ENCODE measurements at places on chromosomes 7 and 10.

DNA sequence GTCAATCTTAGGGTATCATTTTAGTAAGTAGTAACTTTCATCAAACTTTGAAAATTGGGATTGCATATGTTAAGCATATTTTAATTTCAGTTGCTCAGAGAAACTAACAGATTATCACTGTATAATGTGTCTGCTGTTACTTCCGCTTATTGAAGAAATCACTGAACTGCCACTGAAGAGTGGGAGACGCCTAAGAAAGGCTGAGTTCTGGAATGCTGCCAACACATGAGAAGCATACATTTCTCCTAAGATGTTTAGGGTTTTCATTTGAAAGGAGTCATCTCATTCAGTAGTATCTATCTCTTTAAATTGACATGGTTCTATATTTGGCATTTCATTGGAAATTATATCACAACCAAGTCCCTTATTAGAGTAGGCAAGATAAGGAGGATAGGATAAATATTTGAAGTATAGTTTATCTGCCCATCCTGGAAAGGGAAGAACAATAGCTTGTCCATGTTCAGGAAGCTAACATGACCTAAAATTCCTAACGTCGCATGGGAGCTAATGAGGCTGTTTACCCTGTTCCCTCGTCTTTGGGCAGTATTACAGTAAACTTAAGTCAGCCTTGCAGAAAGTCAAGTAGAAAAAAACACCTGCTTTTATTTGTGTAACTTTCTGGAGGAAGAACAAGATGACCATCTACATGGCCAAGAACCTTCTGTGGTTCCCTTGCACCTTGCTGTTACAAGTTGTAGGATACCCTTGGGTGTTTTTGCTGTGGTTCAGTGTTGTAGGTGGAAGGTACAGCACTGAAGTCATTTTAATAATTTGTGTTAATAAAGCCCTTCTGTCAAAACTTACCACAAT is 67.3 kb downstream of the NHLRC2 start:
- no peak for DNase-seq

- no peak for DNase-seq
These were observed 6.3 kb upstream of the IL2RA start for GRCh38 chr10:6068422-6068821.

- no peak for DNase-seq
These were observed 307.3 kb downstream of the THSD7A start for GRCh38 chr7:11524476-11525397.

- peak; percentile 68 for DNase-seq
These were observed 50.5 kb downstream of the CDK6 start for GRCh38 chr7:92785923-92786322.

GRCh38 chr10:60041489-60042133 is 135.3 kb upstream of the CCDC6 start:
- no peak for DNase-seq

- DNase-seq = no peak
These were observed 18.3 kb upstream of the ELMO1 start for GRCh38 chr7:37467002-37467401.

- no peak for DNase-seq
These were observed 40.1 kb upstream of the ZNF273 start for GRCh38 chr7:64863021-64863420.

DNA sequence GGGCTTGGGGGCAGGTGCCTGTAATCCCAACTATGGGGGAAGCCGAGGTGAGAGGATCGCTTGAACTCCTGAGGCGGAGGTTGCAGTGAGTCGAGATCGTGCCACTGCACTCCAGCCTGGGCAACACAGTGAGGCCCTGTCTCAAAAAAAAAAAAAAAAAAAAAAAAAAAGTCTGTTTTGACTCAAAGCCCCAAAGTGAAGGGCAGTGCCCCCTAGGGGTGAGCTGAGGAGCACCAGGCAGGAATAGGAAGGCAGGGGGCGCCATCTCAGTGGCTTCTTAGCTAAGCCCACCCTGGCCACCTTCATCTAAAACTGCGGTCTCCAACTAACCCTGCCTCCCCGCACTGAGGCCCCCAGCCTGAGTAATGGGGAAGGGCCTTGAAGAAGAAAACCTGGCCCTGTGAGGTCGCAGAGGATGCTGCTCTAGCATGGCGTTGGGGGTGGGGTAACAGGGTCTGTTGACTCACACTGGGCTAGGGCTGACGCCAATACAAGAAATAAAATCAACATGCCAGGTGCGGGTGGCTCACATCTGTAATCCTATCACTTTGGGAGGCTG is 9.8 kb downstream of the PODXL start:
- no peak for DNase-seq

DNA sequence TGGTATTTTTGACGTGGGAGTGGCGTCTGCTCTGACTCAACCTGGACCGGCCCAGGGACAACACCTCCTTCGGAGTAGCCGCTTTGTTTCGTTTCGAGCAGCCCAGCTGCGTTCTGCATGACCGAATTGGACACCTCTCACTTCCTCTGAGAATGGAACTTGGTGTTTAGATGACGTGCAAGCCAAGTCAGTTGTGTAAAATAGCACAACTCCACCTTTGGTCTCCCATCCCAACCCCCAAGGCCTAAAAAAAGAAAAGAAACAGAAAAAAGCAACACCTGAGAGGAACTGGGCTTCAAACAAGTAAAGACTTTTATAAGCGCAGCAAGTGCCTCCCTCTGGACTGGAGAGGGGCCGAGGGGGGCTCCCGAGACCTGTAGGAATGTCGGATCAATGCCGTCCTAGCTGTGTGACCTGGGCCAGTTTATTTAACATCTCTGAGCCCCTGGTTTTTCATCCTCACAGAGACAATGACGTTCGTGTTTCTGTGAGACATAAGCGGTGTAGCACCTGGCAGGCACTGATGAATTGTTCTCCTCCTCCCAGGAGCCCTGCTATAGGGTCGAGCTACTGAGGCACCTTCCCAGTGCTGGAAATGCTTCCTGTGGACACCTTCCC is 52.0 kb upstream of the SMNDC1 start:
- no peak for DNase-seq

DNA sequence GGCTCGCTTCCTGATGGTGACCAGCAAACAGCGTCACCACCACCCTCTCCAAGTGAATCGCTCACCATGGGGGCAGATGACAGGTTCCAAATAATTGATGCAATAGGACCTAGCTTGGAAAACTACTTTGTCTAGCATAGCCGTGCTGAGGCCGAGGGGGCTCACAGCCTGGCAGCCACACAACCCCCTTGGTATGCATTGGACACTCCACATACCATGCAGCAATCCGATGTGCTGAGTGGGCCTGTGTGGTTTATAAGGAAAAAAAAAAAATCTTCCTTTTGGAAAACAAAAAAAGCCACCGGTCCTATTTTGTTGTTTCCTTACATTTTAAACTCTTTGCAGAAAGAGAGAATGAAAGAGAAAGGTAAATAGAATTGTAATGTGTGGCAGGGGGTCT is 15.1 kb downstream of the GATA3 start:
- peak; percentile 65 for DNase-seq

DNA sequence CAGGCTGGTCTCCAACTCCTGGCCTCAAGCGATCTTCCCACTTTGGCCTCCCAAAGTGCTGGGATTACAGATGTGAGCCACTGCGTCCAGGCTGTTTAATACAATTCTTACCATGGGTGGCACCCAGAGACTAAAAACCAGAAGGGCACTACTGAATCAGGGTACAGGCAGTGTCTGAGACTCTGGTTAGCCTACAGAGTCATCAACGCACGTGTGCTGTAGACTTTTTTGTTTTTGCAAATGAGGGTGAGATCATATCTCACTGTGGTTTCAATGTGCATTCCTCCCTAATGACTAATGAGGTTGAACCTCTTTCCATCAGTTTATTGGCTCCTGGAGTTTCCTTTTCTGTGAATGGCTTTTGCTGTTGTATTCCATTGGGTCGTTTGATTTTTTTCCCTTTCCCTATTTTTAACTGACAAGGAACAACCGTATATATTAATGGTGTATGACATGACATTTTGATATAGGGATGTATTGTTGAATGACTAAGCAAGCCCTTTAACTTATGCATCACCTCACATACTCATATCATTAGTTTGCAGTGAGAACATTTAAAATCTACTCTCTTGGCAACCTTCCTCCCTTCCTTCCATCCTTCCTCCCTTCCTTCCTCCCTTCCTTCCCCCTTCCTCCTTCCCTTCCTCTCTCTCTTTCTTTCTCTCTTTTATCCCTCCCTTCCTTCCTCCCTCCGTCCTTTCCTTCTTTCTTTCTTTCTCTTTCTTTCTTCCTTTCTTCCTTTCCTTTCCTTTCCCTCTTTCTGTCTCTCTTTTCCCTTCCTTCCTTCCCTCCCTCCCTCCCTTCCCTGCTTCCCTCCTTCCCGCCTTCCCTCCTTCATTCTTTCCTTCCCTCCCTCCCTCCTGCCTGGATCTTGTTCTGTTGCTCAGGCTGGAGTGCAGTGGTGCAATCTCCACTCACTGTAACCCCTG is 9.3 kb upstream of the TMEM270 start:
- DNase-seq = peak; percentile 96

GRCh38 chr7:5689118-5689517 is 92.3 kb downstream of the RNF216 start:
- peak; percentile 65 for DNase-seq

DNA sequence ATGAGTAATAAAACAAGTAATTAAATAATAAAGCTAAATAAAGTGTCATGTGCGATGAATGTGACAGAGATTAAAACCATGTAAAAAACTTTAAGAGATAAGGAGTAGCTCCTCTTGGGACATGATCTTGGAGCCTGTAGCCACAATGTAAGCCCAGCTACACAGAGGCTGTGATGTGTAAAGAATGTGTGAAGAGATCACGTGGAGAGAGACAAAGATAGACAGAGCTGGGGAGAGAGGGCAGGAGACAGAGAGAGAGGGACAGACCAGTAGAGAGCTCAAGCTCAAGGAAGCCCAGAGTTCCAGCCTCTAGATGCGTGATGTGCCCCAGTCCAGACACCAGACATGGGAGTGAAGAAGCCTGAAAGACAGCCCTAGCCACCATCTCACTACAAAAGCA is 644.1 kb downstream of the TNS3 start:
- DNase-seq = no peak

GRCh38 chr7:143490717-143491306 is 13.1 kb downstream of the TAS2R41 start:
- DNase-seq = peak; percentile 33

- peak; percentile 89 for DNase-seq
These were observed 145.6 kb downstream of the ADAM12 start for GRCh38 chr10:126242397-126243260.

GRCh38 chr7:116588225-116588624 is 63.4 kb downstream of the CAV1 start:
- peak; percentile 84 for DNase-seq

DNA sequence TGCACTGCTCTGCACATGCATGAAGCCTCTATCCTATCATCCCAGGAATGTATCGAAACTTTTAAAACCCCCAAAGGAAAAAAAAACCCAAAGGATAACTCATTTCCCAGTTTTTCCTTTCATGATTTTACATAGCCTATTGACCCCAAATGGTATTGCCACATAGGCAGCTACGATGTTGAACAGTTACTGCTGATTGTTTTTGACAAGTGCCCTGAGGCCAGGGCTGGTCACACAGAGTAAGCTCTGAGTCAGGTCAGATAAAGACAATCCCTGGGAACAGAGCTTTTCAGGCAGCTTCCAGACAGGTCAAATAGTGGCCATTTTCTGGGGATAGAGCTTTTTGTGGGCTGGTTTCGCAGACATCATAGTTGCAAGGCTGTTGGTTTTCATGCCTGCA is 52.1 kb downstream of the MYL10 start:
- no peak for DNase-seq

DNA sequence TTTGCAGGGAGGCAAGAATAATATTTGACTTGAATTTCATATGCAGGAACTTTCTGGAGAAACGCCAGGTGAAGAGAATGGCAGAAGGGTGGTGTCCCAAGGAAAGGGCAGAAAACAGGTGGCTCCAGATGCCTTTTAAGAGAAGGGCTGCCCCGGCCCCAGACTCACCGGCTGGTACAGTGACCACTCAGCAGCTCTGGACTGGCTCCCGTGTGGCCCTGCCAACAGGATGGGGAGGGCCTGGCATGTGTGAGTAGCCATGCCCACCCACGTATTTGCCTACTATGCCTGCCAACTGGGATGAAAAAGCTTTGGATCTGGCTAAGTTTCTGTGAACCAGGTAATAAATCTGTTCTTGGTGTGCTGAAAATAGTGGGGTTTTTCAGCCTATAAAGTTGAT is 159.5 kb downstream of the PRKAG2 start:
- no peak for DNase-seq

DNA sequence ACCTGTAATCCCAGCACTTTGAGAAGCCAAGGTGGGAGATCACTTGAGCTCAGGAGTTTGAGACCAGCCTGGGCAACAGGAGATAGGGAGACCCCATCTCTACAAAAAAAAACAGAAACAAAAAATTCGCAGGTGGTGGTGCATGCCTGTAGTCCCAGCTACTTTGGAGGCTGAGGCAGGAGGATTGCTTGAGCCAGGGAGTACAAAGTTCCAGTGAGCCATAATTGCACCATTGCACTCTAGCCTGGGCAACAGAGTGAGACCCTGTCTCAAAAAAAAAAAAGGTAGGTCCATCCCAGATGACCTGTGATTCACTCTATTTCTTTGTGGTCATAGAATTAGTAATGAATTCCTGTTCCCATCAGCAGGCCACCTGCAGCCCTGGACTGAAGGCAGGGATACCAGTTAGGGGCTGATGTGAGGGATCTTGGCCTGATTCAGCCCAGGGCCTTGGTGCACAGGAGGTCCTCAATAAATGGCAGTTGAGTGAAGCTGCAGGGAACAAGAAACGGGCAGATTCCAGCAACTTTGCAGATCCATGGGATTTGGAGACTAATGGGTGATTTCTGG is at the start of gene MYH16:
Gene MYH16 (plus strand): TSS at position 364 of the 570 bp plus-strand sequence.
- DNase-seq = no peak

DNA sequence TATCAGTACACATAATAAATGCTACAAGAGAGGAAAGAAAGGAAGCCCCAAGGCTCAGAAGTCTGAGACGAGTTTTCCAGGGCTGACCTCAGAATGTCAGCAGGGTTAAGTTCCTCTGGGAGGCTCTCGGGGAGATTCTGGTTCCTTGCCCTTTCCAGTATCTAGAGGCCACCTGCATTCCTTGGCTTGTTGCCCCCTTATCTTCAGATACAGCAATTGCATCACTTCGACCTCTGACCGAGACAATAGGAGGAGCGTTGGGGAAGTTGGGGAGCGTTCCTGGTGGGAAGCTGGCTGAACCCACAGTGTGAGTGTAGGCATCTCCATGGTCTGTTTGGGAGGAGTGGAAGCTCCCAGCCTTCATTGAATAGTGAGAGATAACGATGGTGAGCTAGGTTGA is 72.0 kb upstream of the MTPN start:
- DNase-seq = no peak

DNA sequence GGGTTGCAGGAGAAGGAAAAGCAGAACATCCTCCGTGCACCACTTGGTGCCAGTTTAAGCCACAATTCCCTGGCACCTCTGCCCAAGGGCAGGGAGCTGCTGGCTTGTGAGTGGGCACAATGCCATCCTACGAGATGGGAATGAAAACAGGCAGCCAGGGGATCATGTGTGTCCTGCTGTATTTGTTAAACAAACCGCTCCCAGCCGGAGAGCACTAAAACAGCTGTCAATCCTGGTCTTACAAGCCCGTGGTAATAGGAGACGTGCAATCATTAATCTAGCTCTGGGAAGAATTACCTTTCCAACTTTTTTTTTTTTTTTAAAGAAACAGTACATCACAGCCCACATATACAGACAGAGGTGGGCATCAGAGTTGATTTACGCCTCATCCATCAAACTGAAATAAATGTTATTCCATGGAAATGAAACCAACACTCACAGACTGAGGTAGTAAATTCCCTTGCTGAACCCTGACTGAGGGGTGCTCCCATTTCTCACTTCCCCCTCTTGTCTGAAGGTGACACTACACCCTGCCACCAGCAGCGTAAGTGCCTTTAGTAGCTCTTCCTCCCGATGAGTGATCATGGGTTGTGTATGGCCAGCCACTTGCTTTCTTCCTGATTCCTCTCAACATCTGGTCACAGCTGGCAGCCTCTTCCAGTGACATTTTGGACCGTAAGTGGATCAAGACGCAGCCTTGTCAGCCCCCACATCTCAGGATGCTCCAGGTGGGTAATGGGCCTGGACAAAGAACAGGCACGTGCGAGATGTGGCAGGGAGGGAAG is 143.8 kb downstream of the TEX36 start:
- DNase-seq = no peak

Measured in AG10803 (cell line).